ENCODE measurements at places on chromosomes 6 and 20.

DNA sequence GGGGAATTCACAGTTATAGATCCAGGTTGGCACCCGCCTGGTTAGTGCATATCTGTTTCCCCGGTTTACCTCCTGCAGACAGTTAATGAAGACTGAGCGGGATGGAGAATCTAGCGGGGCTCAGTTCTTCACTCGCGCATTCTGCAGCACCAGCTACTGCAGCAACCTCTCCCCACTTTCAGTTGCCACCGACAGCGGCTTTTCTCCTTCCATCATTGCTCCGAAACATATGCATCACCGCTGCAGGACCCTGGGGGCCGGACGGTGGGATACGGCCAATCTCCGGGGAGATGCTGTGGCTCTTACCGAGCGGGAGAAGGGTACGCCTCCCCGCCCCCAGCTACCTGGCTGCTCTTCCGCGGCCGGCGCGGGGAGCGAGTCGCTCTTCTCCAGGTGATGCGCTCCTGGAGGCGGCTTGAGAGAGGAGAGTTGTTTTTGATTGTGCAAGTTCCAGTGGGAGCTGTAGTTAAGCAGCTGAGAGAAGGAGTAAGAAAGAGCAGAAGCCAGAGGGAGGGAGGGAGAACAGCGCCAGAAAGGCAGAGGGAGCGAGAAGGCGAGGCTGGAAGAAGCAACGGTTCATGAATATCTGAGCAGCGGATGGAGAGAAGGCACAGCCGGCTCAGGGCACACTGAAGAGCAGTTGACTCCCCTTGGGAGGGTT, at the start of gene SGK1:
SGK1 (minus strand) TSS at position 642 of the 661 bp plus-strand sequence. CDS start 652 bp downstream, outside the sequence.
- no peak for DNase-seq

DNA sequence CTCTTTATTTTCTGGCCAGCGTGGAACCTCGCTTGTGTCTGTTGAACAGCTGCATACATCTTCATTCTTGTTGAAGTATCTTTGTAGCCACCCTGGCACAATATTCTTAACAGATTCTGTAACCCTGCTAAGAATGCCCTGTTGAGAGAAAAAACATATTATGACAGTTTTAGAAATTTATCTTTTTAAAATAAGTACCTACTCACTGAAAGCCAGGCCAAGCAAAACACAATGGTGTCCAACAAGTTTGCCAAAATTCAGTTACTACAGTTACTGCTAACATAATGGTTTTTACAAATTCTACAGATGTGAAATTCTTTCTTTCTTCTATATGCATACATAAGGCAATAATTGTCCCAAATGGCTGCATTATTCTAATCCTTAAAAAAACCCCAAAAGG, 18.2 kb downstream of the NUP153 start:
- no peak for DNase-seq

DNA sequence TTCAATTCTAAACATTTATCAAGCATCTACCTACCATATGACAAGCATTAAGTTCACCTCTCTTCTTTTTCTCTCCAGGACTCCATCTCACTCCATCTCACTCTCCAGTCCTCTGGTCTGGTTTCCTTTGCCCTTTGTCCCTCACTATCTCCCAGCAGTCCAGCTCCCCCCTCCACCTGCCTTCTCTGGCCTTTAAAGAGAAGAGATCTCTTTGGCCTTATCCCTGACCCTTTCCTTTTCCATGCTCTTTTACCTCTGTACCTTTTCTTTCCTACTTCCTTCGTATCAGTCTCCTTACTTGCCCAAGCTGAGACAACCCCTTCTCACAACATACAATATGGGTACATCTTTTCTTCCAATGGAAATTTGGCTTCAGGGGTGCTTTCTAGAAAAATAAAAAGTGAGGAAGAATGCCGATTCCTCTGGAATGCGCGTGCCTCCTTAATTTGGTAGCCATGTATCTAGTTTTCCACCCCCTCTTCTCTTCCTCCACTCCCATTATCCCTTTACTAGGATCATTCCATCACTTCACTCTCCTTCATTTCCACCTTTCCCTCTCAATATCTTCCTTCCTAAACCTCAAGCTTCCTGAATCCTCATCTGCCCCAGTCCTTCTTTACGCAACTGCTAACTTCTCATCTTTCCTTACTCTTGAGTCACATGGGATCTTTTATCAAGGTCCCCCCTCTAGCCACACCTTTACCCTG, 745 bp upstream of the AGPAT1 start:
- no peak for DNase-seq

GRCh38 chr20:38630727-38631126, 29.1 kb downstream of the ARHGAP40 start:
- DNase-seq = no peak

DNA sequence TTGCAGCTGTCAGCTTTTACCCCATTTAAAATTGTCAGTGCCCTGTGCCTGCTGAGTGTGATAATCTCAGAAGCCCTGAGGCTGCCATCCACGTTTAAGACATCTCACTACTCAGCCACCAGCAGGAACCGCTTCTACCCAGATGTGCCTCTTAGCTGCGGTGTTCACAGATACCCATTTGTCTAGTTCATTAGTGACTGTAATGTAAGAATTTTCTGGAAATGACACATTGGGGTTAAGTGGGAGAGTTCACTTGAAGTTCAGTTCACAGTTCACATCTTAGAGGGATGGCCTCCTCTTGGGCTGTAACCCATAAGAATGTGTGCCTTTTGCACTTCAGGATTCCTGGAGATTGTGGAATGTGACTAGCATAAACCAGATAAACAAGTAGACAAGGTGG, 477.7 kb downstream of the BTBD3 start:
- no peak for DNase-seq

GRCh38 chr6:155493694-155494143, 38.1 kb upstream of the NOX3 start:
- DNase-seq = no peak

DNA sequence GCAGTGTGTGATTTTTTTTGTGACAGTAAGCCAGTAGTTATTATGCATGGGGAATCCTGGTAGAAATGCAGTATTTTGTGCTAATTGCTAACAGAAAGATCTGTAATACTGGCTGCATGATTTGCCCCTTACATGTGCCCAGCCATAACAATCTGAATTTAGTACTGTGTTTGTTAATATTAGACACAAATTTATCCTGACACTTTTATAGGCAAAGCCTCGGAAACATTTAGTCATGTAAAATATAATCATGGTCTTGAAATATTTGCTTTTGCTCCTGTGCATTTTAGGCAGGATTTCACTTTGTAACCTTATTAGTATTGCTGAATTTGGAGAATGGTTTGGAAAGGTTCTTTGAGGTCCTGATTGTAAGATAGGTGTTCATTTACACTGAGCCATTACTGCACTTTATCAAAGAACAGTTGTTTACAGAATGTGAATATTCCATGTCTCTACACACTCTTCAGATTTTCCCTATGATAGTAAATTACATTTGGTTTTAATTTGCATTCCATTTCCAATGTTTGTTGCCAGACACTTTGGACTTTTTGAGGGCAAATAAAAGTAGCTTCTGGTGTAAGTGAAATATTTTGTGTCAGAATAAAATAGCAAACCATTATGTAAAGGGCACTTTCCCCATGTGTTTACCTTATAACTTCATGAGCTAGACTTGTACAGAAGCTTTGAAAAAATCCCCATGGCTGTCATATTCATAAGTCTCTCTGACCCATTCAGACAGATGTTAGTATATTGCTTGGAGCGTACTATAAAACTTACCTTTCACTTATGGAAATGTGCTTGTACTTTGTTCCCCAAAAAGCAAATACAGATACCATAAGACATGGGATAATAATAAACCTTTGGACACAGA, 349.9 kb downstream of the ARHGAP18 start:
- DNase-seq = no peak

GRCh38 chr6:16822975-16823717, 61.9 kb upstream of the ATXN1 start:
- DNase-seq = no peak

DNA sequence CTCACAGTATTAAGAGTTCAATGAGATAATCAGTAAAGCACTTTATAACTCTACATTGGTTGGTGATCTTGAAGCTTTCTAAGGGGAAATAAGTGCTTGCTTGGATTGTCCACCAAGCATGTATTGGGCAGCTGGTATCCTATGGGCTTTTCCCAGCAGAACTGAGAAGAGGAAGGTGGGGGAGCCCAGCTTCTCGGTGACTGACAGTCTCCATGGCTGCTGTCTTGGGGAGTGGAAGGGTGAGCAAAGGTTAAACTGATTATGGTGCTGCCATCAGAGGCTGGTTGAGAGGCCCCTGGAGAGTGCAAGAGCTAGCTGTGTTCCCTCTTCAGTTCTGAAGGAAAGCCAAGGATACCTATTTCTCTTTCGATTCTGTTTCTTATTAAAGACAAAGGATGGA, 35.5 kb upstream of the ADTRP start:
- DNase-seq = no peak

GRCh38 chr6:111589366-111589765, 16.3 kb downstream of the TRAF3IP2 start:
- no peak for DNase-seq

GRCh38 chr6:139970591-139970991, 596.1 kb upstream of the CITED2 start:
- no peak for DNase-seq

GRCh38 chr6:115524821-115525220, 535.9 kb downstream of the FRK start:
- DNase-seq = no peak

- DNase-seq = no peak
Measured at GRCh38 chr6:31122791-31123706, 2.8 kb upstream of the CDSN start.

DNA sequence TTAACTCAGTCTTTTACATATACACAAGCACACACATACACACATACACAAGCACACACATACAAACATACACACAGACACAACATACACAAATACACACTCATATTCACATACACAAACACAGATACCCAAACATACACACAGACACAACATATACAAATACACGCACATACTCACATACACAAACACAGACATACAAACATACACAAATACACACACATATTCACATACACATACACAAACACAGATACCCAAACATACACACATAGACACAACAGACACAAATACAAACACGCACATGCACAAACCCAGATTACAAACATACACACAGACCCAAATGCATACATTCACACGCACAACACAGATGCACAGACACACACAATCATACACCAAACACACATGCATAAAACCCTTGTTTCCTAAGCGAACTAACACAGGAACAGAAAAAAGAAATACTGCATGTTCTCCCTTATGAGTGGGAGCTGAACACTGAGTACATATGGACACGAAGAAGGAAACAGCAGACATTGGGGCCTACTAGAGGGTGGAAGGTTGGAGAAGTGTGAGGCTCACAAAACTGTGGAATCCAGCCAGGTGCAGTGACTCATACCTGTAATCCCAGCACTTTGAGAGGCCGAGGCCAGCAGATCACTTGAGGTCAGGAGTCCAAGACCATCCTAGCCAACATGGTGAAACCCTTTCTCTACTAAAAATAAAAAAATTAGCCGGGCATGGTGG, 34.2 kb downstream of the PIM1 start:
- no peak for DNase-seq

DNA sequence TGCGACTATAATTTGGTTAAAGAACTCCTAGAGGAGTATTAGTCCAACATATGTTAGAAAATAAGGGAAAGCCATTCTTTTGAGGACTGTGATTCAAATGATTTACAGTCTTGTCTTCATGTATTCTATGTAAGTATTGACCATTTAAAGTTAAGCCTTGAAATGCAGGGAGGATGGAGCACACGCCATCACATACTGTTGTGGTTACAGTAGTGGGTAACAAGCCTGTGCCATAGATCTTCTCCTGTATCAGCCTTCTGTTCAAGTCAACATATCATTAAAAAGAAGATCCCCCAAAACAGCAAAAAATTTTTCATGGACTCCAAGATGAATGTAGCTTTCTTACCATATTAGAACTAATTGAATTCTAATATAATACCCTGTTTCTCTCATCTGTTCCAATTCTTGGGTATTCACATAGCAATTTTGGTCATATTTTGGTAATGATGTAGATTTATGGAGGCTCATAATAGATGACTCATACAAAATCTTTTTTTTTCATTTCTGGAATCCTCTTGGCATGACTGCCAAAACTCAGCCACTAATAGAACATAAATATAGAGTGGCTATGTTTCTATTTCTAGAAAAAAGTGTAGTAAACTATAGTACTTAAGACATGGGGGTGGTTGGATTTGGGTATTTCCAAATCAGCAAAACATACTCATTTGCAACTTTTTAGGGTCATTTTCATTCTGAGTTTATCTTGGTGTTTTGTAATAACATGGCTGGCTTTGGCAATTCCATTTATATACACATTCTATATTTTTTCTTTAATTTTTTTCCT, 413.5 kb downstream of the BCKDHB start:
- no peak for DNase-seq

GRCh38 chr6:159973406-159973805, 4.5 kb downstream of the IGF2R start:
- DNase-seq = no peak

DNA sequence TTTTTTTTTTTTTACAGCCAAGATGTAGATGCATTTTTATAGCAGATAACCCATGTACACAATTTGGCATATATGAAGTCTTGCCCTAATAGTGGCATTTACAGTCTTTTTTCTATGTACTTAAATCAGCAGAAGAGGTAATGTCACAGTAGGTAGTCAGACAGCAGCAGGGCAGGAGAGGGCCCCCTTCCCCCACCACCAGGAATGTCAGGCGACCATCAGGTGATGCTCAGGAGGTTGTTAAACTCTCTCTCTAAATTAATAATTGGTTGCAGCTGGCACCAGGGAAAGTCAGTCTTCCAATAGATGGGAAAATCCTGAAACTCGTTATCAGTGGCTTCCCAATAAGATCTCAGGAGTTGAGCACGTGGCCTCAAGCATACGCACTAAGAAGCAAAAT, 188.0 kb upstream of the ADGRB3 start:
- DNase-seq = no peak

DNA sequence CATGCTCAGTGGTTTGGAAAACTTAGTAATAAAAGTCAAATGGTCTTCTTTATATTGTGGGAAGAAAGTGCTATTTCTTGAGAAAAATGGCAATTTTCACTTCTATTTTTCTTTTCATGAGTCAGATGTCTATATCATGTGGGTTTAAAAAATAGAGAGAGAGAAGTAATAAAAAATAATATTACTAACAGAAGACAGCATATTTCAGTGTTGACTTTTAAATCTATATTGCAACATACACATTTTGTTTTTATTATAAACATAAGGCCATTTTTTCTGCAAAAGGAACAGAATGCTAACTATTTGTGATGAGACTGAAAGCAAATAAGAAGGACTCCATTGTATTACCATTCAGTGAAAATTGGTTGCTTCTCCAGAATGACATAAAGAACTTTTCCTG, 135.1 kb upstream of the CNR1 start:
- DNase-seq = no peak

GRCh38 chr6:71410164-71410566, 121.6 kb downstream of the OGFRL1 start:
- no peak for DNase-seq

DNA sequence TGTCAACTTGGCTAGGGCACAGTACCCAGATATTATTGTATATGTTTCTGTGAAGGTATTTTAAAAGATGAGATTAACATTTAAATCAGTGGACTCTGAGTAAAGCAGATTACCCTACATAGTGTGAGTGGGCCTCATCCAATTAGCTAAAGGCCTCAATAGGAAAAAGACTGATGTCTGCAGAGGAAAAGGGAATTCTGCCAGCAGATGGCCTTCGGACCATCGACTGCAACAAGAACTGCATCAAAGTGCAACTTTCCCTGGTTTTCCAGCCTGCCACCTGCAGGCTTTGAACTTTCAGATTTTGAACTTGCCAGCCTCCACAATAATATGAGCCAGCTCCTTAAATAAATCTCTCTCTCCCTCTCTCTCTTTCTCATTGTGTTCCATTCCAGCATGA, 80.5 kb downstream of the IMPG1 start:
- no peak for DNase-seq

- DNase-seq = no peak
Measured at GRCh38 chr20:2729251-2729713, 36.7 kb downstream of the EBF4 start.
